ENCODE measurements at places on chromosomes 5 and 9.

- DNase-seq, result no peak
Measured at GRCh38 chr5:171646102-171647042, 139.2 kb upstream of the SMIM23 start.

- no peak for DNase-seq
Measured at GRCh38 chr5:61519728-61520277, 187.7 kb downstream of the ZSWIM6 start.

DNA sequence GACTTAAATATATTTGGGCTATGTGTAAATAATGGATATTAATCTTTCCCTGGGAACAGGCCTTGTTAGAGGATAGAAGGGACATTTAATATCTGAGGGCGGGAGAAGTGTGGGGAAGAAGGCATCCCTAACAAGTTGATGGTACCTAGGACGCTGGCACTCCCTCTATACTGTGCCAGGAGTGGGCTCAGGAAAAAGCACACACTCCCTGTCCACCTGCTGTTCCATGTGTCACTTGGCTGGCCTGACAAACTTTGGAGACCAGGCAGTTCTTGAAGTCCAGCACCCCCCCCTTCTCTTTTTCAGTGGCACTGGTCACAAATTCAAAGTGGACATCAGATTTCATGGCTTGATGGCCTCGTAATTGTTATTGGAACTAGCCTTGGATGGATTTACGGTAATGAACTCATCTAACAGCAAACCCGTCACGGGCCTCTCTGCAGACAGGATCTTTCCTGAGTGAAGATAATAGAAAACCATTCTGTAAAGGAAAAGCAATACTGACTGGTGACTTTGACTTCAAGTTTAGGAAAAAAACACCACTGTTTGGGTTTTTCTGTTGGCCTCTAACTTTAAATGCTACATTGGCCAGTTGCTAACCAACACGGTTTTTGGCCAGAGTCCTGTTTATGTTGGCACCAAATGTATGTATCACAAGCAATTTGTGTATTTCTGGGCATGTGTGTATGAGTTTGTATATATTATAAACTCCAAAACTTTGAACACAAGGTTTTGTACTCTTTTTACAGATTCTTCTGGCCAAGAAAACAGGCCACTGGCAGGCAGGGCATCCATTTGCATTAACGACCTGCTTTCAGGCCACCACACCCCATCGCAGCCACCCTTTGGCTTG lies 552.6 kb downstream of the CCDC171 start:
- DNase-seq, result no peak

GRCh38 chr5:110909950-110910349 lies 161.6 kb upstream of the TSLP start:
- DNase-seq, result no peak

GRCh38 chr5:88653471-88653870 lies 229.5 kb downstream of the MEF2C start:
- DNase-seq, result no peak

- no peak for DNase-seq
Measured at GRCh38 chr9:14887149-14887548, 23.1 kb downstream of the FREM1 start.

- peak; percentile 73 for DNase-seq
Measured at GRCh38 chr5:172870291-172870714, 36.3 kb downstream of the ERGIC1 start.

DNA sequence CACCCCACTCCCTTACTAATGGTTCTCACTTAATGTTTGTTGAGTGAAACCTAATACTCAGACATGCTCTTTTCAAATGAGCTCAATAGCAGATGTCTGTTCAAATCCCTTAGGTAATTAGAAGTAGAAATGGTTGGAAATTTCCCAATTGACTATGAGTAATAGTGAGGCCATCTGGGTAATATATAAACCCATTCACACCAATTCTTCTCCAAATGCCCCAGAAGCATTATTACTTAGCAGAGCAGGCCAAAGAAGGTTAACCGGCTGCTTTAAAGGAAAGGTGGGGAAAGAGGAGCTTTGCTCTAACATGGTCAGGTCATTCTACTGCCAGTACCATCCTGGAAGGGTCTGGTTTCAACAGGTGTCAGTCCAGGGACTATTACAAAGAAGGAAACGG lies 119.5 kb upstream of the MTAP start:
- DNase-seq, result no peak

DNA sequence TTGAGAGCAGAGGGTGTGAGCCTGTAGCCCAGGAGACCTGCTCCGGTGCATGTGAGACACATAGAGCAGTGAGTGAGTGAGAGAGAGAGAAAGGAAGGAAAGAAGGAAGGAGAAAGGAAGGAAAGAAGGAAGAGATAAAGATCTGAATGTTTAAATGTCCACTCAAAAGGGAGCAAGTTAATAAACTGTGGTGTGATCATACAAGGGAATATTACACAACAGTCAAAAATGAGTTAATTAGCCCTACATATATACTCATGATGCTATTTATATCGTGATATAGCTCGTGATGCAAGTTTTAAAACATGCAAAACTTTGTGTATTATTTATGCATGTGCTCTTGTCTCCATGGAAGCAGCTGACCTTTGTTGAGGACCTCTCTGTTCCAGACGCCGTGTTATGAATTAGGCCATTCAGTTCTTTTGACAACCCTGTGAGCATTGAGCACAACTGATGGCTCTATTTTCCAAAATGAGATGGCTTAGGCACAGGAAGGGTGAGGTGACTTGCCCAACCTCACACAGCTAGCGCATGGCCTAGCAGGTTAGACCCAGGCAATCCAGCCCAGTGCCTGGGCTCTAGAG lies 70.6 kb downstream of the HMCN2 start:
- DNase-seq, result no peak

DNA sequence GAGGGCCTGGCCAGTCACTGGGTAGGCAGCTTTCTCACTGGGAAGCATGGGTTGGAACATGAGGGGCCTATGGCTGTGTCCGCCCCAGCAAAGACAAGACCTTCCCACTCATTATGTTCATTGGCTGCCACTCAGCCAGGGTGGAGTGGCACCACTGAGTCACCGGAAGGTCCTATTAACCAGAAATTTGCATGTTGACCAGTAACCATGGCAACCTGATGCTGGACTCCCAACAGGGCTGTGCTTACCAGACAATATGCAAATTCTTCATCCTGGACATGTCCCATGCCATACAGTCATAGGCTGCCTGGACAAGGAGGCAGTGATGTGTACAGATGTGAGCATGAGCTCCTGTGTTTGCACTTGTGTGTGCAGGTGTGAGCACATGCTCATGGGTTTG lies 66.7 kb downstream of the PSD2 start:
- DNase-seq, result no peak

DNA sequence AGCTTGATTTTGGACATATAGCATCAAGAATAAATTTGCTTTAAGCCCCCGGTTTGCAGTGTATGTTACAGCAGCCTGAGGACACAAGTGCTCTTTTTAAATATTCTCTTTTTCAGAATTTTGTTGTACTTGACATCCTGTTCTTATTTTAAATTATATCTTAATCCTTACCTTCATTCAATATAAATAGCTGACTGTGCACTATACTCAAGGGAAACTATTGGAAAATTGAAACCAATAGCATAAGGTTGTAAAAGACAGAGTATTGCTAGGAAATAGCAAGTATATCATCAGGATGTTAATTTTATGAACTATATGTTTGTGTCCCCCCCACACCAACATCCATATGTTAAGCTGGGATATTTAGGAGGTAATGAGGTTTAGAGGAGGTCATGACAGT lies 120.4 kb upstream of the CDH10 start:
- no peak for DNase-seq

- no peak for DNase-seq
Measured at GRCh38 chr9:6188906-6189305, 26.7 kb upstream of the IL33 start.

DNA sequence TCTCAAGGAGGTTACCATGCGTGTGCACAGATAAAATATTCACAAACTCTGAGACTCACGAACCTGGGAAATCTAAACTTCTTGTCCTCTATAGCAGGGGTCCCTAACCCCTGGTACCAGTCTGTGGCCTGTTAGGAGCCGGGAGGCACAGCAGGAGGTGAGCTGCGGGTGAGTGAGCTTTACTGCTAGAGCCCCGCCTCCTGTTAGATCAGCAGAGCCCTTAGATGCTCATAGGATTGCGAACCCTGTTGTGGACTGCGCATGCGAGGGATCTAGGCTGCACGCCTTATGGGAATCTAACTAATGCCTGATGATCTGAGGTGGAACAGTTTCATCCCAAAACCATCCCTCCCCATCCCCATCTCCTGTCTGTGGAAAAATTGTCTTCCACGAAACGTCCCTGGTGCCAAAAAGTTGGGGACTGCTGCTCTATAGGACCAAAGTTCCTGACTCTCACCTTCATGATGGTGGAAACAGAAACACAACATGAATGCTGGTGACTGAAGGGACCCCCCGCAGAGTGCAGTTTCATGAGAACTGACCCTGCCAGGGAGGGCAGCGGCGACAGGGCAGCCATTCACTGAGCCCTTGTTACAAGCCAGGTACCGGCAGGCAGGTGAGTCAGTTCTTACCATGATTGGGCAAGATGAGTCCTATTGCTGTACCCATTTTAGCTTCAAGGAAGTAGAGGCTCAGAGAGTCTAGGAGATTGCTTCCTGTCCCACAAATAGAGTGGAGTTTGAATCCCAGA lies 181.9 kb downstream of the RGS3 start:
- no peak for DNase-seq

DNA sequence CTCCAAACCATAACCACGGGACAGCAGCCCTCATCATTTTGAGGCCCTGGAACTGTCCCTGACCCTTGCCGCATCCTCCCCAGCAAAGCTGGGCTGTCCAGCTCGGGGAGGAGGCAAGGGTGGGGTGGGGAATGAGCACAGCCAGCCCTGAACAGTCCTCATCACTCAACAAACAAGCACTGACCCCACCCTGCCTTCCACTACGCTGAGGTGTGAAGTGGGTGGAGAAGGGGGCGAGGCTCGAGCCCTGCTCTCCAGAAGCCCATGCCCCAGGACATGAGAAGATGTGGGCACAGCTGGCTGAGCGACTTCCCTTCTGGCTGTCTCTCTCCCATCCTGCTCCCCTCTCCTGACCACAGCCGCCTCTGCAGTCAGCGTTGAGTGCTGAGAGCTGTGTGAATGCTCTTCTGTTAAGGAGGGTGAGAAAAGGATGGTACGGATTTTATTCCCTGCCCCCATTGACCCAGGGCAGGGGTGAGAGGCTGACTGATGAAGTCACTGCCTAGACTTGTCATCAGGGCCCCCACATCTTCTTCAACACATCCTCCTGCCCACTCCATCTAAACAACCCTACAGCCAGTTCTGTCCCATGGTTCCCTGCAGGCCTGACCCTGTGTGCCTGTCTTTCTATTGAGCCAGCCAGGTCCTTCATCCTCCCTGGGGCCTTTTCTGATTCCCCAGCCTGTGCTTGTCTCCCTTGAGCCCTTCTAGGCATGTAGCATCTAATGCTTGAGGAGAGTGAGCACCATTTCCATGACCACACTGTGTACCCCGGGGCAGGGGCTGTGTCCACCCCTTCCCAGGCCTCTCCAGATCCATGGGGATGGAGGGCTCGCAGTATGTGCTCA lies 276.0 kb downstream of the FSTL4 start:
- no peak for DNase-seq

- no peak for DNase-seq
Measured at GRCh38 chr5:149227168-149227826, 44.4 kb upstream of the AFAP1L1 start.

DNA sequence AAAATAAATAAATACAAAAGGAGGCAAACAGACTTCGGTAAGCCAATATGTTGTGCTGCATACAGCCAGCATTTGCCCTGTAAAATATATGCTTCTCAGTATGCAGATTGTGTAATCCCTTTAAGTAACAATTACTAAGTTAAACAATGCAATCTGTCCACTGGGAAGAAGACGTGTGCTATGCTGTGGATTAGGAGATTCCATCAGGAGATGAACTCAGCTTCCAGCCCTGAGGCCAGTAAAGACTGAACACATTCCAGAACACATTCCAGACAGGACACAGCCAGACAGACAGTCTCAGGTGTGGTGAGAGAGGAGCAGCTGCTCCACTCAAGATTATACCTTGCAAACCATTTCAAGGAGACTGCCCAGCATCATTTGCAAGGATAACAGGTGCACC lies 97.8 kb downstream of the MPDZ start:
- no peak for DNase-seq

DNA sequence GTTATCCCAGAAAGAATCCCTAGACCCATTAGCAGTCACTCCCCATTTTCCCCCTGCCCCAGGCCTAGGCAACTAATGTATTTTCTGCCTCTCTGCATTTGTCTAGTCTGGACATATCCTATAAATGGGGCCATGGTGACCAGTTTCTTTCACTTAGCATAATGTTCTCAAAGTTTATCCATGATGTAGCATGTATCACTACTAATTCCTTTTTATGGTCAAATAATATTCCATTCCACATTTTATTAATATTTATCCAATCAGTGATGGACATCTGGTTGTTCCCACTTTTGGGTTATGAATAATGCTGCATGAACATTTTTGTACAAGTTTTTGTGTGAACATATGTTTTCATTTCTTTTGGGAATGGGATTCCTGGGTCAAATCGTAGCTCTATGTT lies 1.5 kb downstream of the FCHO2 start:
- DNase-seq, result no peak

DNA sequence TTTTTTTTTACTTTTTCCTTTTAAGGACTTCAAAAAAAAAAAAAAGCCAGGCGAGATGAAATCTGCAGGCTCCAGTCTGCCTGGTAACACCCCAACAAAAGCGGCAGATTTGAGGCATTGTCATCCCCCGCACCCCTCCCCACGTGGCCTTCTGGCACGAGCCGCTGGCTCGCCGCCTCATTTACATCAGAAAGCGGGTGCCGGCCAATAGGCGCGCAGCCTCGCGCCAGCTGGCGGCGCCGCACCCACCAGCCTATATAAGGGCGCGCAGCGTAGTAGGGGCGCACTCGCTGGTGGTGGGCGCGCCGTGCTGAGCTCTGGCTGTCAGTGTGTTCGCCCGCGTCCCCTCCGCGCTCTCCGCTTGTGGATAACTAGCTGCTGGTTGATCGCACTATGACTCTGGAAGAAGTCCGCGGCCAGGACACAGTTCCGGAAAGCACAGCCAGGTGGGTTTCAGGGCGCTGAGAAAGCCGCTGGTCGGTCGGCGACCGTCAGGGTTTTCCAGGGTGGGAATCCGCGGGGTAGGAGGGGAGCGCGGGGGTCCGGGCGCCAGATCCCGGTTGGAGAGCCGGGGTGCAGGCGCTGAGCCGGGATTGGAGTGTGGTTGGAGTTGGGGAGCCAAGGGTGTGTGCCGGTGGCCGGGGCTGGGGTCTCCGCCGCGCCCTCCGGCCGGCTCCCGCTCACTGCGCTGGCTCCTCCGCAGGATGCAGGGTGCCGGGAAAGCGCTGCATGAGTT lies at the start of gene GADD45G:
GADD45G (plus strand) TSS at position 284 of the 736 bp plus-strand sequence; CDS start at position 394, 110 bp downstream.
- DNase-seq, result peak; percentile 70

- no peak for DNase-seq
Measured at GRCh38 chr5:80246001-80246758, 9.7 kb downstream of the SERINC5 start.

GRCh38 chr5:149795360-149795759 lies 65.2 kb downstream of the PPARGC1B start:
- no peak for DNase-seq

- no peak for DNase-seq
Measured at GRCh38 chr5:139232147-139232724, 34.1 kb upstream of the SIL1 start.

Measured in thoracic aorta (tissue), 2 donors.